Endothelial cell (in vitro differentiated cells): ENCODE measurements at places on chromosomes 12 and 14.

DNA sequence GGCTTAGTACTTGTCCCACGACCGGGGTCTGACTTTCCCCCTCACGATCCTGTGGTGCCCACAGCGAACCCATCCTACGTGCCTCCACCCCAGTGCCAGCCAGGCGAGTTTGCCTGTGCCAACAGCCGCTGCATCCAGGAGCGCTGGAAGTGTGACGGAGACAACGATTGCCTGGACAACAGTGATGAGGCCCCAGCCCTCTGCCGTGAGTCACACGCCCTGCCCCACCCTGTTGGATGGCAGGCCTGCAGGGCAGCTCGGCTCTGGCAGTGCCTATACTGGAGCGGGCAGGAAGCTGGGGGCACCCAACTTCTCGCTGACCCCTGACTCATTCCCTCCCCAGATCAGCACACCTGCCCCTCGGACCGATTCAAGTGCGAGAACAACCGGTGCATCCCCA, 18.3 kb upstream of the LRP1-AS start:
- DNase-seq: no peak

DNA sequence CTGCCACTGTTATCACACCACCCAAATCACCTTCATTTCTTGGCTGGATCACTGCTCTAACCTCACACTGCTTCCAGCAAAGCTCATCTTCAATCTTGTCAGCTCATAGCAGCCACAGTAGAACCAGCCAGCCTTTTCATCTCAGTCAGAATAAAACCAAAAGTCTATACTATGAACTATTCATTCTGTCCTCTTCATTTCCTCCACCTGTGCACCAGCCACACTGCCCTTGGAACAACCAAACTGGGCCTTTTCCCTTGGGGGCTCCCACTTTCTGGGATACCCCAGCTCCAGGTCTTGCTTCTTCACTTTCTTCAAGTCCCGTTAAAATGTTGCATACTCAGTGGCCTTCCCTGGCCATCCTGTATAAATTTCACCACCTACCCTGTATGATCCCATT, 234.4 kb upstream of the DAAM1 start:
- no peak for DNase-seq

DNA sequence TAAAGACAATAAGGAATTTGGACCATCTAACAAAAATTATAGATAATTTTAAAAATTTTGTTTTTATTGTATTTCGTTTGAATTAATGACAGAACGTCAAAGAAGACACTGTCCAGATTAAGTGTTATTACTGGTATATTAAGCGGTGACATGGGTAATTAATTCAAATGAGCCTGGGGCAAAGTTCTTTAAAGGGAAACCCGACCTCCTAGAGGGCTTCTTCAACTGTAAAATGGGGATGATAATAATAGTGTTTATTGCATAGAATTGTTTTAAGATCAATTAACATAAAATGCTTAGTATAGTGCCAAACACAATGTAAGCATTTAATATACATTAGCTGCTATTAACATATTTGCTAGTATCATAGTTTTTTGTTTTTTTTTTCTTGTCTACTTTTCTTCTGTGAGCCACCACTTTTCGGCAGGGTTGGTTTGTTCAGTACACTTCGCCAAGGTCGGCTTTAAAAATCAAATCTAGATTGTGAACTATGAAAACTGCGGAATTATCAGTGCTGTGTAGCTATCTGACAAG, 514 bp upstream of the LARP4 start:
- no peak for DNase-seq

DNA sequence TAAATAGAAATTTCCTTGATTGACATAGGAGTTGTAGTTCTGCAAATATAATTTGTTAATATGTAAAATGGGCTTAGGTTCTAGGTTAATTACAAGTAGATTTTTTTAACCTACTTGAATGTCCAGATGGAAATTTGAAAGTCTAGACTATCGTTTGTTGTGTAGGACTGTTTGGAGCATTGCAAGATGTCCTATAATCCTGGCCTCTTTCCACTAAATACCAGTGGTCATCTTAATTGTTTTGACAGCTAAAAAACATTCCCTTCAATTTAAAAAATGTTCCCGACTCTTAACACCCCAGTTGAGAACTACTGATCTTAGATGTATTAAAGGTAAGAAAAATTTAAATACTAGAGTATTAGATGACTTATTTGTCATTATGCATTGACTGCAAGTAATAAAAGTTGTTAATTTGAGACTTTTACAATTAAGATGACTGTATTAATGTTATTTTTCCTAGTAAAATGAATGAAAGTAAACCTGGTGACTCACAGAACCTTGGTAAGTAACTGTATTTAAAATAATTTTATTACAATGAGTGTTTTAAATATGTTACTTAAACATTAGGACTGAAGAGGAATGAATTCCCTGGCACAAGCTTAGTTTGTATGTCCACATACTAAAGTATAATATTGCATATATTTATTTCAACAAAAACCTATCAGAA, 21.8 kb downstream of the G2E3 start:
- no peak for DNase-seq

- no peak for DNase-seq
Measured at GRCh38 chr12:105461271-105461943, 130.9 kb downstream of the C12orf75 start.

GRCh38 chr14:51877810-51878209, 17.4 kb downstream of the GNG2 start:
- DNase-seq: no peak

GRCh38 chr14:58128416-58128815, 23.6 kb downstream of the ARMH4 start:
- DNase-seq: no peak

DNA sequence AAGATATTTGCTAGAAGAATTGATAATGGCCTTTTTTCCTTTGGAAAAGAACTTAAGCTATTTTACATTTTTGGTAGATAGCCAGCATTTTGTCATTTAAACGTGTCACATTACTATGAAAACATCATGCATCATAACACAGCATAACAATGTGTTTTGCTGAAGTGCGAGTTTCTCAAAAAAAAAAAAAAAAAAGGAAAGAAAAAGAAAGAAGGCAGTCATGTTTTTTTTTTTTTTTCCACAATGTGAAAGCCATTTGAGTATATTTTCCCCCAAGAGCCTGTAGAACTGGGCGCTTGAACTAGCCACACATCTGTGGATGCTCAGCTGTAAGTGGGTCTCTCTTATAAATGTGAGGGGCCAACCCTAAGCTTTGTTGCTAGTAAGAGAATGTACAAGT, 300.1 kb downstream of the AKAP6 start:
- DNase-seq: no peak

GRCh38 chr12:108850854-108851573, 6.4 kb downstream of the SSH1 start:
- no peak for DNase-seq

DNA sequence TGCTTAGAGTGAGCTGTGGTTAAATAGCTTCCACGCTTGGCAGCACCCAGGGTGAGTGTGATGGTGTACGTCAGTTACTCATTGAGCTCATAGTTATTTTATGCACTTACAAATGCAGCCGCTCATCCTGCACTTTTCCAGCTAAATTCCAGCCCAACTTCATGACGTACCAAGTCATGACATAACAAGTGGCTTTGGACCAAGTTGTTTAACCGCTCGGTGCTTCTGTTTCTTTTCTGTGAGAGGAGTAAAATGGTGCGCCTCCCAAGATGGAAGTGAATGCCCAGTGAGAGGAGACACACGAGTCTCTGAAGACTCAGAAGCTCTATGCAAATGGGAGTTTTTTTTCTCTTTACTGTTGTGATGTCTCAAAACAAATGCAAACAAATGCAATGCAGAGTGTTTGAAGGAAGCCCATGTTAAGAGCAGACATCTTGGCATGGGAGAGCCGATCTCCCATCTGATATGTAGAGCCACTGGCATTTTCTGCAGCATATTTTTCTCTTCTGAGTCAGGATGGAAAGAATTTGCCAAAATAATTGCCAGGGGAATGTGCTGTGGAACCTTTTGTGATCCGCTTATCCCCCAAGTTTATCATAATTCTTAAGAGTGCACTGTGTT, 72.2 kb downstream of the FBXW8 start:
- no peak for DNase-seq

- DNase-seq: no peak
Measured at GRCh38 chr12:48454667-48455066, 17.7 kb upstream of the ANP32D start.

- no peak for DNase-seq
Measured at GRCh38 chr12:100942984-100943749, 148.6 kb downstream of the ANO4 start.

DNA sequence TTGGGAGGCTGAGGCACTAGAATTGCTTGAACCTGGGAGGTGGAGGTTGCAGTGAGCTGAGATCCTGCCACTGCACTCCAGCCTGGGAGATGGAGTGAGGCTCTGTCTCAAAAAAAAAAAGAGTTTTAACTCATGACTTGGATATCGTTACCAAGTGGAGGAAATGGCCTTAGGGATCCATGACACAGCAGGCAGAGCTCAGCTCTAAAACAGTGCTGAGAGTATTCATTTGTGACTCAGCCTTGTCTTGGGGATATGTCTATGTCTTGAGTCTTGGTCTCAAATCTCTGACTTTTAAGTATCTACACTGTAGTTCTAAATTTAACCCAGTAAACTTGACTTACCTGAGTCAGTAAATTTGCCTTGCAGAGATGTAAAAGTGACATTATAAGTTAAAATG, 8.8 kb upstream of the PEX5 start:
- DNase-seq: no peak

DNA sequence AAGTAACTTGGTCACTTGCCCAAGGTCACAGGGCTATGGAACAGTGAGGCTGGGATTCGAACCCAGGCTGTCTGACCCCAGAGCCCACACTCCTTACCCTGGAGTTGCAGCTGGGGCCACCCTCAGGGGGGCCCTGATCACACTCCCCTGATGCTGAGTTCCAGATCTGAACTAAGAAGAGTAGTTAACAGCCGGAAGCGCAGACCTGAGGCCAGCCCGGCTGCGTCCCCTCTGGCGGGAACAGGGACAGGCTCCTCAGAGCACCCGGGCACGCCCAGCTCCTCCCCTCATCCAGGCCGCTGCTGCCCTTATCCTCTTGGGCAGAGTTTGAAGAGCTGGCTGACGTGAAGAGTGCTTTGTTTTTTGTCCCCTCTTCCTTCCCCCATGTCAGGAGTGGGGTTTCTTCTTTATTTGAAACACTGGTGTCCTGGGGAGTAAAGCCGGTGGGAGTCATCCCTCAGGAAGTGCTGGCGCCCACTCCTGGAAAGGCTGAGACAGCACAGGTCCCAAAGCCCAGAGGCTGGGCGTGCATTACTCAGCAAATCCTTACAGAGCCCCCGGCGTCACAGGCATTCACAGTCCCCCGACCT, 8.7 kb downstream of the PHB2 start:
- peak; percentile 57 for DNase-seq

GRCh38 chr12:19945559-19946435, 422.5 kb upstream of the PDE3A start:
- no peak for DNase-seq

DNA sequence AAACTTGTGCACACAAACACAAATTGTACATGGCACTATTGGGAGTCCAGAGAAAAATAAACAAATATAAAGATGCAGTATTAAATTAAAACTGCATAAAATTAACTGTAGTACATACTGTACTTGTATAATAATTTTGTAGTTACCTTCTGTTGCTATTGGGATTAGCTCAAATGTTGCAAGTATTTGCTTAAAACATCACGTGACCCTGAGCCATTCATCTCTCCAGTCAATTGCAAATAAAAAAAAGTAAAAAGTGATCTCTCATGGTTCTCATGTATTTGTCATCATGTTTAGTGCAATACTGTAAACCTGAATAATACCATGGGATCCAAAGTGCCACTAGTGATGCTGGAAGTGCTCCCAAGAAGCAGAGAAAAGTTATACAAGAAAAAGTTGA, 88.1 kb upstream of the NAV3 start:
- DNase-seq: no peak

DNA sequence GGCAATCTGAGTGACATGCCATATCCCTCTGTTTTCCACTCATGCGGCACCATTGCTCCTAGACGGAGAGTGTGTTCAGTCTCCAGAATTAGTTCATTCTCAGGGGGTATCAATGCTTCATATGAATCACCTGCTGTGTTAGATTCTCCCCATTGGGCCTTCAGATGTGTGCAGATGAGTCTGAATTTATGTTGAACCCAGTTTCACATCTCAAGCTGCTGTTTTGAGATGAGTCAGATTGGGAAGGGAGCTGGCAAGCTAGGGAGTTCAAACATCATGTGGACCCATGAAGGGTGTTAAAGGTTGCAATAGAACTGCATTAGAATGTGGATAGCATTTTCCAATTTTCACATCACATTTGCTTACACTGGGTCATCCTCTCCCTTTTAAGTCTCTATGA, 46.9 kb upstream of the KCNA1 start:
- DNase-seq: no peak

DNA sequence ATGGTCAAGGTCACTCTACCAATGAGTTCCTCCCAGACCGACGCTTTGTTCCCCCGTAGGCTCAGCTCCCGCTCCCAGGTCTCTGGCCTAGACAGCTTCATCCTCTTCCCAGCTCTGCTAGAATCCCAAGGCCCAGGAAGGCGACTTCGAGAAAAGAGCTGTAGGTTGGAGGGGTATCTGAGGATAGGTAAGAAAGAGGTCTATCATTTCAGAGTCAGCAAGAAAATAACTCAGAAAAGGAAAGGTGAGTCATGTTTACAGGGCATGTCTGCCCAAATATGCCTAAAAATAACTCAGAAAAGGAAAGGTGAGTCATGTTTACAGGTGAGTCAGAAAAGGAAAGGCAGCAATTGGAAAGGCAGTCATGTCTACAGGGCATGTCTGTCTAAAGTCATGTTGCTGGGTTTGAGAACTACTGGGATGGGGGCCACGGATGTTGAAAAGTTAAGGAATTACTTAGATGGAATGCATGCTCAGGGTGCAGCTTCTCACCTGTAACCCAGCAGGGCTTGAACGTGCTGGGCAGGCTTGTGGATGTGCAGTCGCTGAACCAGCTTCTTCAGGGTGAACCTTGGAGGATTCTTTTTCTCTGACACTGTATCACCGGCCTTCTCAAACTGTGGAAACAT, 12.2 kb downstream of the TEP1 start:
- no peak for DNase-seq
